ENCODE measurements at places on chromosomes 3 and 15.

- no peak for DNase-seq
Observed at GRCh38 chr3:150748684-150749047, 14.3 kb downstream of the SIAH2 start.

GRCh38 chr3:185503521-185503920 lies 4.7 kb upstream of the TMEM41A start:
- no peak for DNase-seq

DNA sequence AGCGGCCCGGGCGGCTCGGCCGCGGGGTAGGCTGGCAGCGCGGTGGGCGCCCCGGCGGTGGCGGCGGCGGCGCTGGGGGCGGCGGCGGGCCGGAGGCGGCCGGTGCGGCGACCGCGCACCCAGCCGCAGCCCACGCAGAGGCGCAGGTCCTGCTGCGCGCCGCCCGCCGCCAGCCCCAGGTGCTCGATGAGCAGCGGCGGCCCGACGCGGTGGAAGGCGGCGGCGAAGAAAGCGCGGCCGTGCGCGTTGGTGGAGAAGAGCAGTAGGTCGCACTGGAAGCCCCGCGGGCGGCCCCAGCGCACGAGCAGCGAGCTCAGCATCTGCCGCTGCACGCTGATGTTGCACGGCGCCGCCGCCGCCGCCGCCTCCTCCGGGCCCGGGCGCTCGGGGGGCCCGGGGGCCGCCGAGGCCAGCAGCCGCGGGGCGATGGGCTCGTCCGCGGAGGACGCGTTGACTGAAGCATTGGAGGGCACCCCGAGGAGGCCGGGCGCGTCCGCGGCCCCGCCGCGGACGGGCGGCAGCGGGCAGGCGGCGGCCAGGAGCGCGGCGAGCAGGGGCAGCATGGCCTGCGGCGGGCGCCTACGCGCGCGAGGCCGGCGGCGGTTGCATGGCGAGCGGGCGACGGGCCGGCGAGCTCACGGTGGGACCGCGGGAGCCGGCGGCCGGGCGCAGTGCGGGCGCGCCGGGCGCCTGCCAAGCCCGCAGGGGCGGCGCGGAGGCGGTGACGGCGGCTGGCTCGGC lies 452 bp downstream of the TMEM158 start:
- DNase-seq: no peak

DNA sequence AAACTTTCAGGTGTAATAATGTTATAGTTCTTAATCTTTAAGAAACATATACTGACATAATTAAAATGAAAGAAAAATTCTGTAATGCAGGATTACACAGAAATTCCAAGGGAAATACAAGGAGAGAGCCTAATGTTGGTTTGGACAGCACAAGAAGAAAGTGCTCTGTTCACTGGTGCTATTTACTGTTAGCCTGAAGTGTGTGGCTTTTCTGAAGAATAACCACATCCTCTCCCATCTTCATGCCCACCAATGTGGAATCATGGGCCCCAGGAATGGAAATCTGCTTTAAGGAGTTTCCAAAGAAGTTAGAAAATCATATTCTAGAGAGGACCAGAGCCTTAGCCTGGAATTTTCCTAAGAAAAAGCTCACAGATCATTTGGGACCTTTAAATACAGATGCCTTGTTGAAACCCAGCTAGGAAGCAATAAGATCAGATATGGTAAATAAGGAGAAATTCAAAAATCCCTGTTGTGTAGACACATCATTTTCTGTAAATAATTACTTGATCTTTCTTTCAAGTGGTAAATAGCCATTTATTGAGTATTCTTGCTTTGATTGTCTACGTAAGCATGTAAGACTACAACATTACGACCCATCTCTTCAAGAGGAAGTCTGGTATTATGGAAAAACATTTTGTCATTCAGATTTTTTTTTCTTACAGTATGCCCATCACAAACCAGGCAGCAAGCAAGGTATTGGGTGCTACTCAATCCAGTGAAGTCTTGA lies 10.3 kb upstream of the USP50 start:
- no peak for DNase-seq

DNA sequence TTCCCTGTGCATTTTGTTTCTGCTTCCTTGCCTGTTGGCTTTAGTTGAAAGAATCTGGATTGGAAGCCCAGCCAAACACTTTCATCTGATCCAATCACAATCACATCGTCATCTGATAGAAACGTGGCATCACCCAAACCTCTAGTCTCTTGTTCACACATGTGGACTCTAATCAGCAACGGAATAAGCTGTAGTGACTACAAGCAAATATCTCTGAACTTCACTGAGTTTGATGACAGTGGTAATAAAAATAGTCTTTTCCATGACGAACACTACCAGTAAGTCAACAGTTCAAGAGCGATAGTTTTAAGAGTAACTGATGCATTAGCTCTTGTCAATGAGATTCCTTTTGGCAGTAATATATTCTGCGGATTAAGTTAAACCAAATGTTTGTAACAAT lies 22.8 kb upstream of the MECOM start:
- DNase-seq: no peak
